ENCODE measurements at places on chromosomes 1 and 21.

DNA sequence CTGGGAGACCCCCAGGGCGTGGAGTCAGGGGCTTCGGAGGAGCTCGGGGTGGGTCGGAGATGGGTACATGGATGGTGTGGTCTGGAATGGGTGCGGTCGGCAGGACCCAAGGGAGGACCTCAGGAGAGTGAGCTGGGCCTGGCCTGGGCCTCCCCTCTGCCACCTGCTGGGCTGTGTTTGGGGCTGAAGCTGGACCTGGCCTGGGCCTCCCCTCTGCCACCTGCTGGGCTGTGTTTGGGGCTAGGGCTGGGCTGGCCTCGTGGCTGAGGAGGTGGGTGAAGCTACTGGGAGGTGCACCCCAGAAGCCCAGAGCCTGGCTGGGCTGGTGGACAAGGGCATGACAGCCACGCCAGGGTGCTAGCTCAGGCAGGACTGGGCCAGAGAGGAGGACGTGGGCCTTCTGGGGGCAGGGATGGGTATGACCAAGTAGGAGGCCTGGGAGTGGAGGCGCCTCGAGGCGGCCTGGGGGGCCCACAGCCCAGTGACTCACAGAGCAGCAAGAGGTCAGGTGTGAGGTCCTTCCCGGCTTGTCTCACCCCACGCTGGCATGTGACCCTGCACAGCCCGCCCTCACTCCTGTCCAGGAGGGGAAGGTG is 14.5 kb downstream of the SAMD11 start:
- no peak for DNase-seq

DNA sequence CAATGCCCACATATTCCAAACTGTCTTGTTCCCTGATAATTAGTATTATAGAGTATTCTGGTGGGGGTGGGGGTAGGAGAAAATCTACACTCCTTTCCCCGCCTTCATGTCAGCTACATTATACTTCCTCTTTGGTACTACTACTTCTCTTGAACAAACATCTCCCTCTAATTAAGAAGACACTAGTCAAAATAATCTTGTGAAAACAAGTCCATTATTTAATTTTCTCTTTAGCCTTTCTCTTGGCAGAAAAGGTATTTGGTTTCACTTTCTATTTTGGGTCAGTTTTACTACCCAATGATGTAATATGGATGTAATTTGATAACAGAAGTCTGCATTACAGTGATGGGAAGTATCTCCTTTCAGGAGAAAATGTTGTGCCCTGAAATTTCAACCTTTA is 22.5 kb downstream of the NTMT2 start:
- DNase-seq, result no peak

- no peak for DNase-seq
Measured at GRCh38 chr21:31262728-31263127, 81.3 kb downstream of the TIAM1 start.

- DNase-seq, result no peak
Measured at GRCh38 chr1:246674049-246674448, 50.2 kb upstream of the SCCPDH start.

DNA sequence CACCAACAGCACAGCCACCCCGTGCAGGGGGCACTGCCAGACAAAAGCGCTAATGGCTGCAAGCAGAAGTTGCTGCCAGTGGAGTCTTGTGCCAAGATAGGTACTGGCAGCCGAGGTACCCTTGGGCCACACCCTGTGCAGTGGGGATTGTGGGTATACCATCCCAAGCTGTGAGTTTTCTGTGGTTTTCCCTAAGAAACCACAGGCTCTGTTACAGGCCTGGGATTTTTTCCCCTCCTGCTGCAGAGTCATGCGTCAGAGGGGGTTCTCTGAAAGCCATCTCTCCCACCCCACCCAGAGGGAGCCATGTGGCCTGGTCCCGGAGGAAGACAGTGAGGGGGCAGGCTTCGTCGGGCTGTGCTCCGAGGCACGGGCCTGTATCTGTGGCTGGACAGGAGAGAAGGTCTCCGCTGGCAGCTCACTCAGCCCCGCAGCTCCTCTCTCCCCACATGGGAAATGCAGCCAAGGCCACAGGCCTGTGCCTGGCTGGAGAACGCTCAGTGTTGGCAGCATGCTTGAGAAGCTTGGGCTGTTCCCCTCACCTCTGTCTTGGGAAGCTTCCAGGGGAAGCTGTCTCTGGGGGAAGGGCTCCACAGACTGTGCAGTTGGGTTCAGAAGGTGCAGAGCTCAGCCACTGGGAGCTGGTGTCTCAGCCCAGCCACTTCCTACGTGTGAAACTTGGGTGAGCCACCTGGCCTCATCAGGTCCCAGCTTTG is 42.5 kb downstream of the NEK2 start:
- DNase-seq, result no peak
